ENCODE measurements at places on chromosomes 11 and 22. TPM values are rescaled to one million over a fixed set of nuclear protein-coding genes. Genes with fewer than 3 reads are reported as not detected.

GRCh38 chr11:64206457-64207255 is at the start of gene FERMT3:
TSS of gene FERMT3 (plus strand) at chr11:64206721. CDS start at chr11:64207365, 644 bp downstream.
- no peak for DNase-seq

DNA sequence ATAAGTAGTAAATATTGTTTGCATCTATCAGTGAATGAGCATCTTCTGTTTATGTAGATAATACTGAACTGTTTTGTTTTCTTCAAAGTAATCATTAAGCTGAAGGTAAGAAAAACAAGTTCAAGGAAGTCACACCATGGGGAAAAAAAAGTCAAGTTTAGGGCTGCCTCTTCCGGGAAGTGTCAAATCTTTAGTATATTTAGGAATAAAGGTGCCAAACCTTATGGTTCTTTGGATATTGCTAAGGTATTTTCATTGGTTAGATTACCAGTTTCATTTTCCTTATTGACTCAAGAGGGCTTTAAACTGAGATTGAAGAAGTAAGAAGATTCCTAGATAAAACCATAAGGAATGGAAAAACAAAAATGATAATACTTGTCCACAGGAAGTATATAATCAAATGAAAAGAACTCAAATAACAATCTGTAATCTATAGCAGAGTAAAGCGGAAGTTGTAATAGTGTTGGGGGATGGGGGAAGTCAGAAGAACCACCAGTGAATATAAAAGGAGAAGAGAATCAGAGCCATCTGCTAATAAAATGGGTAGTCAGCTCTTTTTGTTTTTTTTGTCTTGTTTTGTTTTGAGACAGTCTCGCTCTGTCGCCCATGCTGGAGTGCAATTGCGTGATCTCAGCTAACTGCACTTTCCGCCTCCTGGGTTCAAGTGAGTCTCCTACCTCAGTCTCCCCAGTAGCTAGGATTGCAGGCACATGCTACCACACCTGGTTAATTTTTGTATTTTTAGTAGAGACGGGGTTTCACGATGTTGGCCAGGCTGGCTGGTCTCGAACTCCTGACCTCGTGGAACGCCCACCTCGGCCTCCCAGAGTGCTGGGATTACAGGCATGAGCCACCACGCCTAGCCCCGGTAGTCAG is 2.3 kb downstream of the ATM start:
- DNase-seq: no peak

DNA sequence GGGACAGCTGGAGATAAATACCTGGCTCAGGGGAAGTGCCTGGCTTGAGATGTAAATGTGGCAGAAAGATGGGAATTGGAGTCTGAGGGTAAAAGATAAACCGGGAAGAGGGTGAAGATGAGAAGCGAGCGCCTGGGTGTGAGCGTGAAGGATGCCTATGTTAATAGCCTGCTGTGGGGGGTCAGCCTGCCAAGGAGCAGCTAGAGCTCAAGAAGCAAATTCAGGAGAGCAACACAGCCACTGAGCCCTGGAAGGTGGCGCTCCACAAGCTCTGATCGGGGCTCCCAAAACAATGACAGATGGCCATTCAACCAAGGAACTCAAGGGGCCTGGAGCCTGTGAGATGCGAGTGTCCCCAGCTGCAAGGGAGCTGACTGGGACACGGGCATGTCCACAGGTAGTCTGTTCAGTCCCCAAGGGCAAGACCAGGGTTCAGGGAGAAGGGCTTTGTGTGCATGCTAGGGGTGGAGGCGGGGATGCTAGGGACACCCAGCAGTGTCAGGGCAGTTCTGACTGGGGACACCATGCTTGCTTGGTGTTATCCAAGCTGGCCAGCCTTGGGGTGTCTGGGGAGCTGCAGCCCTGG is 2.8 kb downstream of the GSC2 start:
- no peak for DNase-seq

GRCh38 chr22:23696326-23696851 is 5.6 kb downstream of the RGL4 start:
- no peak for DNase-seq

Gene BBS1
- 15.8 TPM for polyA plus RNA-seq

Gene OR9Q2
- not detected for polyA plus RNA-seq

DNA sequence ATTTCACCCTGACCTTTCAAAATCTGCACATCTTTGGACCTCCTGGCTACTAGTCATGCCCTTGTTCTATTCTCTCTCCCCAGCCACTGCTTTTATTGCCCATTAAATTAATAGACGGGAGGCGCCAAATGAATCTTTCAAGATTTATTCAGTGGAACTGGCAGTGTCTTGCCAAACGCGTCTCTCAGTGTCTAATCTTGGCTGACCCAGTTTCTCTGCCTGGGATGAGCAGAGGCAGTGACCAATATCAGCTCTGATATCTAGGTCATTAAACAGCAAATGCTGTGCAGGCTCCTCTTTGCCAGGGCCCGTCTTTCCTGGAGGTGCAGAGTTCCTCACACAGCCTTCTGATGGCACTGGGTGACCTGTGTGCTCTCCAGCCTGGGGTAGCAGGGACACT is 74.0 kb downstream of the TRAF6 start:
- DNase-seq: no peak

GRCh38 chr11:130490682-130491449 is 42.4 kb downstream of the ADAMTS15 start:
- DNase-seq: no peak

GRCh38 chr22:30606455-30607299 is at the start of gene TCN2:
TSS of gene TCN2 (plus strand) at chr22:30607174. CDS start at chr22:30607332, 158 bp downstream.
- DNase-seq: peak; percentile 71

GRCh38 chr22:27720860-27721259 is 80.7 kb downstream of the MN1 start:
- DNase-seq: no peak

Gene CRYBB2
- not detected for polyA plus RNA-seq

GRCh38 chr11:45087900-45088160 is 58.6 kb upstream of the PRDM11 start:
- no peak for DNase-seq

- peak; percentile 28 for DNase-seq
These were observed 91.8 kb downstream of the FEZ1 start for GRCh38 chr11:125404157-125404810.

Gene FAM180B
- polyA plus RNA-seq: 3.7 TPM

DNA sequence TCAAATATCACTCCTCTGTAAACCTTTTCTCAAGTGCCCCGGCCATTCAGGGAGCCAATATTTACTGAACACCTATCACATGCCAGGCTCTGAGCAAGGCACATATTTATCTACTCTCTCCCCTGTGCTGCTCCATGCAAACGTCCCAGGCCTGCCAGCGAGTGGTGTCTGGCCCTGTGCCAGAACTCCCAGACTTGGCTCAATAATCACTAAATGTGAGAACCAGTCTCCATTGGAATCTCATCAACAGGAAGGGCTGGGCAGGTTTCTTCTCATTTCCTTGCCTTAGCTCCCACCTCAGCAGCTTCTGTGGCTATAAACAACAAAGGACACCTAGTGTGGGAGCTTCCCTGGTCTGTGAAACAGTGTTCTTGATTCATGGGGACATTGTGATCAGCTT is 21.7 kb downstream of the RASSF10 start:
- DNase-seq: no peak

DNA sequence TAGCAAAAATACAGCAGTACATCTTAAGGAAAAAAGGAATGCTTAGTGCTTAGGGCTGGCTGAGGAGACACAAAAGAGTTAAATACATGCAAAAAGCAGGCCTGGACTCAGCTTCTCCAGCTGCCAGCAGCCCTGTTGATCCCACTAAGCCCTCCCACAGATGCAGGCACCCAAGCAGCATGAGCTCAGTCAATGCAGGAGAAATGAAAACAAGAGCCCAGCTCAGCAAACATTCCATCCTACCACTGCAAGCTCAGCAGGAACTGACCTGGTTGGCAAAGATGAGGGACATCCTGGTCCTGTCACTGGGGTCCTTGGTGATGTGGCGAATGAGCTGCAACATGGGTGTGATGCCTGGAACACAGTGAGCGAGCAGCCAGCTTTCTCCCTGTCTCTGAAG is 5.8 kb downstream of the CYB5R2 start:
- DNase-seq: no peak

DNA sequence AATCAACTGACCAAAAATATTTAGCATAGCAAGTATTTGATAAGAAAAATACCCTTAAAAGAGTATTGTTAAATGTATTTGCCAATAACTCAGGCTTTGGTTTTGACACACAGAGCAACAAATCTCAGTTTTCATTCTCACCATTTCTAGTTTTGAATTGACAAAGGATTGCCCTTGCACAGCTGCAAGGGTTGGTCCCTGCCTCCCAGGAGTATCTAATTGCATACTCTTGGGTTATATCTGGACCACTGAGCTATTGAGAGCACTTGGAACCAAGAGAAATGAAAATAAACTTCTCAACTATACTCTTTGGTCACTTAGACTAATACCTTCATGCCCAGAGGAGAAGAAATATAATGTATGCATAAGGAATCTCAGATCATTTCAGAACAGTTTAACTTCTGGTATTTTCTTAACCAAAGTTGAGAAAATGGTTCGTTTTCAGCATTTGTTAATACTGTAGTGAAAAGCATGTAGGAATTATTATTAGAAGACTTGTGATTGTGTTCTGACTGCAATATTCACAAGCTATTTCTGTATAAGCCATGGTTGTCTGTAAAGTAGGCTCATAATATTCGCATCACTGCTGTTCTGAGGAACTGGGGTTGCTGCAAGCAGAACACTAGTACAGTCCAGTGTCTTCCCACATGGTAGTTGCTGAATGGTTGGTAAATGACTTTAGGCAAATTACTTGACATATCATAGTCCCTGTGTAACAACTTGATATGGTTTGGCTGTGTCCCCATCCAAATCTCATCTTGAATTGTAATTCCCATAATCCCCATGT is 7.9 kb downstream of the C2CD3 start:
- DNase-seq: no peak

Gene SAA1
- not detected for polyA plus RNA-seq

GRCh38 chr22:35677460-35678187 is 29.4 kb downstream of the APOL6 start:
- no peak for DNase-seq

GRCh38 chr11:36567694-36568093 is at the start of gene RAG1:
TSS of gene RAG1 (plus strand) at chr11:36568007. CDS start at chr11:36573305, 5,298 bp downstream.
- DNase-seq: no peak

GRCh38 chr11:93491973-93492372 is 51.2 kb downstream of the SMCO4 start:
- DNase-seq: no peak

- DNase-seq: no peak
These were observed 10.5 kb upstream of the OR2AT4 start for GRCh38 chr11:75107187-75107586.

- DNase-seq: no peak
These were observed 13.6 kb upstream of the CD3E start for GRCh38 chr11:118290923-118291322.

GRCh38 chr11:6357222-6357621 is 33.1 kb upstream of the SMPD1 start:
- peak; percentile 38 for DNase-seq

Gene XNDC1N
- polyA plus RNA-seq: 4.5 TPM

DNA sequence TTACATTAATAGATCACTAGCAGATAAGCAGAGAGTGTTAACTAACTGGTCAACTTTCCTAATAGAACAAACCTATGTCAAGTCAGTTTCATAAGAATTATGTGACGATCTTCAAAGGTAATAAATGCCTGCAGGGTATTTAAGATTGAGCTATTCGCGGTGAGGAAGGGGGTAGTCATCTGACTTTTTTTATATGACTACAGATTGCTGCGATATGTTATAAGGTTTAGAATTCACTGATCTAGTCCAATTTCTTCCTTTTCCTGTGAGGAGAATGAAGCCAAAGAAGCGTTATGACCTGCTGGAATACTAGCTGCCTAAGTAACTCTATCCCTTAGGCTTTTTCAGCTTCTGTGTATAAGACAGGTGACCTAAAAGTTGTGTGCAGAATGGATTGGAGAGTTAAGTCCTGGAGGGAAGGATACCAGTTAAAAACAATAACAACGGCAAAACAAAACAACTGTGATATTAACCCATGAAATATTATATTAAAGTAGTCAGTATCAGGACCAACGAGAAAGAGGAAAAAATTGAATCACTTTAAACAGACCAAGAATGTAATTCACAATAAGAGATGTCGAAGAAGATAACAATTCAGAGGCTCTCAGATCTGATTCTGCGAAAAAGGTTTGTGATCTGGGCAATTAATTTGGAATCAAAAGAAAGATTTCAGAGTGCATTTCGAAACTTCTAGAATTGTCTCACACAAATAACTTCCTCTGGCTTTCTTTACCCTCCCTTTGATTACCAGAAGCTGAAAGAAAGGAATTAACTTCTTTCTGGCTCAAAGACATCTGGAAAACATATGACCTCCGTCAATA is 630 bp downstream of the CASP4 start:
- DNase-seq: peak; percentile 33

GRCh38 chr11:85815186-85815931 is 4.4 kb upstream of the SYTL2 start:
- DNase-seq: no peak

- DNase-seq: no peak
These were observed 117.4 kb upstream of the B3GAT1 start for GRCh38 chr11:134529212-134530096.

GRCh38 chr22:45816776-45817175 is 145.1 kb downstream of the ATXN10 start:
- DNase-seq: no peak

Gene FAM227A
- polyA plus RNA-seq: 1.1 TPM

- no peak for DNase-seq
These were observed 17.2 kb upstream of the SMCO4 start for GRCh38 chr11:93560199-93560932.

DNA sequence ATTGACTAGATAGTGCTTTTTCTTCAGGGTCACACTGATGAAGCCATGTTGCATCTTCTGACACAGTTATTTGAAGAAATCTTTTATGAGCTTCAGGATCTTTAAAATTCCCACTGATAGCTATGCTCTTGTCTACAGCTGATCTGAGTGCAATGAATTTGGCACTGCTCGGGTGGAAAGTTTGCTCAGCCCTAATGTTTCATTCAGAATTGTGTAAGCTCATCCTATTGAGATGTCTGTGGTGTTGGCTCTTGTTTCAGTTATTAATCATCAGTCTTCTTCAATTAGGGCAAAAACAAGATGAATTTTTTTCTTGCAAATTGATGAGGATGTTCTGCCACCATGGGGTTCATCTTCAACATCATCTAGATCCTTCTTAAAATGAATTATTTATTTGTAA is 1387.0 kb upstream of the RAG2 start:
- DNase-seq: no peak

DNA sequence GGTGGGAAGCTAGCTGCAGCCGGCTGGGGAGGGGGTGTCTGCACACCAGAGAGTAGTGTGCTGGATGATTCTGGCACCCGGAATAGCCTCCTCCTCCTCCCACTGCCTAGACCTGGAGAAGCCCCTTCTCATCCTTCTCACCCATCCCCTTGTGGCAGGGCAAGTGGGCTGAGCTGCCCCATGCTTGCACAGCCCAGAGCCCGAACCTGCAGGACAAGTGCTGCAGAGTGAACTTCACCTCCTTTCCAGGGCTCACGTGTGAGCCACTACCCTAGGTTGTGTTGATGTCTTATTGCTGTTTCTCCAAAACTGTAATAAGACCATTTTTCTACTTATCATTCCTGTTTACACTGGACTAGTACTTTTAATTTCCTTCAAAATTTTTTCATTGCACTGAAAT is 56.1 kb upstream of the GLYATL1B start:
- DNase-seq: no peak

DNA sequence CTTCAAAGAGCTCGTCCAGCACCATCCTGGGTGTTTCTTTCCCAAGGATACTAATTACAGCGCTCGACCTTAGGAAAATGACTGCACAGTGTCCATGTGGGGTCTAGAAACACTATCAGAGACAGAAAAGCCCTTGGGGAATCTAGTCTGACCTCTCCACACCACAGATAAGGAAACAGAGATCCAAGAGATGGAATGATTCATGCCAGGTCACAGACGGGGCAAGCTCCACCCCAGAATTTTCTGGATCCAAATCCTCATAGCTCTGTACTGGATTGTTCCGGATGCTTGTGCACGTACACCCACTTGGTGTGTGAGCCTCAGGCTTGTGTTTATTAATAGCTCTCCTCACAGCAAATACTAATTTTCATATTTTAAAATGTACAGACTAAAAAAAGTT is 11.3 kb downstream of the ABTB2 start:
- peak; percentile 36 for DNase-seq
